Small intestine (tissue), 16 donors: ENCODE measurements at places on chromosomes 5 and 9.

GRCh38 chr5:116572350-116573278 lies 2.0 kb downstream of the SEMA6A start:
- peak; percentile 63 for DNase-seq

DNA sequence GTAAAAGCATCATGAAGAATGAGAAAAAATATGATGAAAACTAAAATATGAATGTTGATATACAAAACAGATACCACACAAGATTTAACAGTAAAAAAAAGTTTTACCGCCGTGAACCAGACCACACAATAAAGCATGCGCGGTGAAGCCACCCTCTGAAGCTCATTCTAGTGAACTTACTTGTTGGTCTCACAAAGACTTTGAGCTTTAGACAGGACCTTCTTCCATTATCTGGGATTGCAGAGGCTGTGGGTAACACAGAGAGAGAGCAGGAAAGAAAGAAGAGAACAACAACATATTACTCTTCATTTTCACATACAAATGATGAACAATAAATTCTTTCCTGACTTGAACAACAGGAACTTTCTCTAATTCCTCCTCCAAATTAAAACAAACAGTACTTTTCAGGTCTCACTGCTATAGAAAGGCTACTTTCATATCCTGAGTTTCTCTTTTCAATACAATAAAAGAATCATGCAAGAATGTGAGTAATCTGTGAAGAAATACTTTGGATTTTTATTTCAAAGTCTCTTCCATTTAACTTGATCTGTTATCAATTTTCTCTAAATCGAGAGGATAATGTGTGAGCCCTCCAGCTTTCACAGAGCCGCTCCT lies 283.1 kb downstream of the EFNA5 start:
- DNase-seq: peak; percentile 50

DNA sequence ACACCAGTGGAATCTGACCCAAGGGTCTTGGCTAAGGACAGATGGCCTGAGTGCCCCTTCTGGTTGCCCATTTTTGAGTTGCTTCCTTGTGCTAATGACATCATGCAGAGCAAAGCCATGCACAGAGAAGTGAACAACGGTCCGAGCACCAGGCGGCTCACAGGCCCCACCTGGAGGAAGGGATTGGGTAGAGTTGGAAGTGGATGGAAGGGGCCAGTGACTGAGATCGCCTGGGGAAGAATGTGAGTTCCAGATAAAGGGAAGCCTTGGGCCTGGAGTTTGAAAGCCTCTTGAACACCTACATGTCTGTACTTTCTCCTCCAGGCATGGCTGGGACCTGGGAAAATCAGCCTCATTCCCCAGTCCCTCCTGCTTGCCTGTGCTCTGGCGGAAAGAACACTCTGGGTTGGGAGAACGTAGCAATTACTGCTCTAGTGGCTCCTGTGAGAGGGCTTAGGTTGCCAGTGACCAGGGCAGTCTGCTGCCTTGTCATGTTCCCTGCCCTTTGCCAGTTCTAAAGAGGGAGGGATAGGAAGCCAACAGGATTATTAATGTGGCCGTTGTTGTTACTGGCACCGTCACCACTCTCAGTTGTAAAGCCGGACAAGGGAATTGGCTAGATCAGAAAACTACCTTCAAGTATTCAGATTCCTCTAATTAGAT lies 62.5 kb upstream of the PTPN3 start:
- peak; percentile 10 for DNase-seq

GRCh38 chr5:157166214-157167213 lies at the start of gene GARIN3:
Gene GARIN3 (minus strand): TSS chr5:157166264. CDS start chr5:157166168, 96 bp downstream.
- no peak for DNase-seq

- DNase-seq: no peak
These were observed 455.3 kb upstream of the KIF2A start for GRCh38 chr5:61850696-61851095.

GRCh38 chr9:125099816-125100215 lies 43.5 kb downstream of the SCAI start:
- DNase-seq: no peak

DNA sequence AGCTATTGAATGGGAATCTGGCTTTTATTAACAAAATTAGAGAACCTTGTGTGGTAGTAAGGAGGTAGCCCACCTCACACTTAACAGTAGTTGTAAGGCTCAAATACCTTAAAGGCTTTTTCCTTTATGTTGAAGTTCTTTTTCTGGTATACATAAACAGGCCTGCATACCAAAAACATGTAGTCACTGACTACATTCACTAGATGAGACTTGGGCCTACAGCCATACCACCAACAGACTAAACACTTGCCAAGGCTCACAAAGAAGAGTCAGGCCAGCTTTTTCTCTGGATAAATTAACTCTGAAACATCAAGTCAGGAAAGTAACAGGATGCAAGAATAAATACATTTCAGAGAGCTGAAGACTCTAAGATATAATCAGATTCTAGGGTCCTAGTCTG lies 78.6 kb upstream of the MPDZ start:
- DNase-seq: no peak

- DNase-seq: no peak
These were observed 33.4 kb upstream of the NR3C1 start for GRCh38 chr5:143436871-143437270.

- DNase-seq: no peak
These were observed 197.3 kb downstream of the MELK start for GRCh38 chr9:36770025-36770424.

GRCh38 chr5:16542236-16542635 lies 74.6 kb downstream of the RETREG1 start:
- peak; percentile 48 for DNase-seq

DNA sequence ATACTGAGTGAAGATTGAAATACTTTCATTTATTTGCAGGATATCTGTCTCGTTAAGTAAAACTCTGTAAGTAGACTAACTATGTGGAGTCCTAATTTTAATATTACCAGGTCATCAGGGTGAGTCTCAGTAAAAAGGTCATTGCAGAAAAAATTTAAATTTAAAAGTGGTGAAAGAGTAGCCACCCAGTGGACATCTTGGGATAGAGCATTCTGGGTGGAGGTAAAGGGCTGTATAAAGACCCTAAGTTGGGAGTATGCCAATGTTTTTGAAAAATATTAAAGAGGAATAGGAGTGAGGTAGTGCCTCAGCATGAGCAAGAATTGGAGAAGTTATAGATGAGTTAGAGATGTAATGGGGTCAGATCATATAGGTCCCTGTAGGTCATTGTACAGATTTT lies 145.5 kb downstream of the HMHB1 start:
- DNase-seq: no peak

- no peak for DNase-seq
These were observed 3.4 kb downstream of the SQSTM1 start for GRCh38 chr5:179823937-179824744.

DNA sequence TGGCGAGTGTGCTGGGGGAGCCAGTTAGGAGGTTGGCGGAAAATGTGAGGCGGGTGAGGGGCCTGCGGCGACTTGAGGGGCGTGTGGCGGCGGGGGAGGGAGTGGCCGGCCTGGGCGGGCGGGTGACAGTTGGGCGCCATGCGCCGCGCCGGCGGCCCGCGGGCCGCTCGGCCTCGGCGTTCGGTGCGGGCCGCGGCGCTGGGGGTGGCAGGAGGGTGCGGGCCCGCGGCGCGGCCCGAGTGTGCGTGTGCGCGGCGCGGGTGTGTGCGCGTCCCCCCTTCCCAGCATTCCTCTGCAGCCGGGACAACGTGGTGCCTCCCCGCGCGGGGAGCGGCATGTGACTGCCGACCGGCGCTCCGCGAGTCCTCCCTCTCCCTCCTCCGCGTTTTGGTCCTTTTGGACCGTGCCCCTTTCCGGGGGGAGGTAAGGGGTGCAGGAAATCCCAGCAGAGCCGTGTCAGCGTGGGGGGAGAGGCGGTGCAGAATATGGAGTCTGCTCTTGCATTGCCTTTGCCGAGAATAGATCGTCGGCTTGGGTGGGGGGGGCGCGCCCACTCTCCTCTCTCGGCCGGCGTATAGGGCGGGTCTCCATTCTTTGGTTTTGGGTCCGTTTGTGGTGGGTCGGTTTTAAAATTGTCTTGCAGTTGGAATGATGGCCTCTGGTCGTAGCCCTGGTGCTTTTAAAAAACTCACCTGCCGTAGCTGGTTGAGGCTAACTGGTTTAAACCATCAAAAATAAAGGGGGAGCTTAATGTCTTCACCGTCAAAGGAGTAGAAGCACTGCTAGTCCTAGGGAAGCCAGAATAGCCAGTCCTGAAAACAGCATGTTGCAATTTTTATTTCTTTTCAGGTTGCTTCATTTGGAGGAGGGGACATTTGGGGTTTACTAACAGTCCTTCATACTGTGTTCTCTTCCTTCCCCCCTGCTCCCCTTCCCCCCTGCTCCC lies 2.0 kb downstream of the LARP1 start:
- DNase-seq: peak; percentile 55

DNA sequence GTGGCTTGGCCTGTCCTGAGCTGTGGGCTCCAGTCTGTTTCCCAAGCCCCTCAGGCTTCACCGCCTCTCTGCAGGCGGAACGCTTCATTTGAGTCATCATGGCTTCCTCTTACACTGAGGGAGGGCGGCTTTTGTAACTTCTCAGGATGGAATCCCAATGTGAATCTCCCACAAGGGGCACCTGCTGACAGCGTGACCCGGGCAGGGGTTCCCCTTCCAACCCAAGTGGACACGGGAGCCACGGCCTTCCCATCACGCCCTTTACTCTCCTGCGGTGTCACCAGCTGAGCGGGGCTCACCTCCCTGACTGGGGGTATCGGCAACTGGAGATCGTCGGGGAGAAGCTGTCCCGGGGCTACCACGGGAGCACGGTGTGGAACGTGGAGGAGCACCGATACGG lies 12.5 kb downstream of the UCK1 start:
- no peak for DNase-seq

GRCh38 chr9:81591791-81592190 lies 97.6 kb downstream of the TLE1 start:
- DNase-seq: no peak

DNA sequence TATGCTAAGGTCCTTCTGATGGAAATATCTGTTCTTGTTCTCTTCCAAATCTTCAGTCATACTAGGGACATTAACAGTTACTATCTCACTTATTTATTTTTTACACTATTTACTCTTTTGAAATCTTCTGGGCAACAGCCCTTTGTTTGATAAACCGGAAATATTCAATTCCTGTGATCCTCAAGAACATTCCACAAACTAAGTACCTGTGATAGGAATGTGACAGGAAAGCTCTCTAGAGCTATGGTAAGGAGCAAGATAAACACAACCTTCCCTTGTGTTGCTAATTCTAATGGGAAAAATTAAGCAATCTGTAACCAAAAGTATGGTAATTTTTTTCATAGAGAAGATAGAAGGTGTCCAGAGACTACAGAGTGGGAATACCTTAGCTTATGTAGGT lies 22.0 kb upstream of the ANKRD34B start:
- no peak for DNase-seq

GRCh38 chr5:1268666-1269065 lies 26.2 kb downstream of the TERT start:
- DNase-seq: no peak

DNA sequence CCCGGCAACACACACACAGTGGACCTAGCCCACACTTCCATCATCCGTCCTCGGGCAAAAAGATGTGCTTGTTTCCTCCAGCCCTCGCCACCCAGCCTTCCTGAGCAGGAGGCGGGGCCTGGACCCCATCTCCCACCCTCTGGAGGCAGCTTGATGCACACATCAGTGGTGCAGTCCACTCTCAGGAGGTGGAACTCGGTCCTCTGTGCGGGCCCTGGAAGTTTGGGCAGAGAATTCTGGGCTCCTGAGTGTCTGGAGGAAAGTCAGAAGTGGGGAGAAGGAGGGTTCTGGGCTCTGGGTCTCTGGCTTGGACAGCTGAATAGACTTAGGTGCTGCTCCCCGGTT lies 54.0 kb upstream of the NEURL1B start:
- DNase-seq: no peak

- peak; percentile 31 for DNase-seq
These were observed 165.9 kb downstream of the SH3GL2 start for GRCh38 chr9:17744786-17745185.

GRCh38 chr9:136603901-136604814 lies 58.3 kb upstream of the NOTCH1 start:
- DNase-seq: peak; percentile 58

DNA sequence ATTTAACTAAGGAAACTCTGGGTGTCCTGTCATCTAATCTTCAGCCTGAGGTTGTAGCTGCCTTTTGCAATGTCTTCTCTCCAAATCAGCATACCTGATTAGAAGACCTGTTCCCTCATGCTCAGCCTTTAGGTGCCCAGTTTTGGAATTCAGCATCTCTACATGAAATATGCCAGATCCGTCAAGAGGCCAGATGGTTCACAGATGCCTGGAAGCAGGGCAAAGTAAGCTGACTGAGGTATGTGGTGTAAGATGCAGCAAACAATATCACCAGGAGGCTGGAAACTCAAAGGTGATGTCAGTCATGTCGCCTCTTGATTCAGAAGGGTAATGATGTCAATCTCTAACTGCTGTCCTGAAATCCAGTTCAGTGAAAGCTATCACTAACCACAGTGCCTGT lies 324.4 kb downstream of the PRELID2 start:
- no peak for DNase-seq

- no peak for DNase-seq
These were observed 12.3 kb downstream of the P4HA2 start for GRCh38 chr5:132215329-132215728.

DNA sequence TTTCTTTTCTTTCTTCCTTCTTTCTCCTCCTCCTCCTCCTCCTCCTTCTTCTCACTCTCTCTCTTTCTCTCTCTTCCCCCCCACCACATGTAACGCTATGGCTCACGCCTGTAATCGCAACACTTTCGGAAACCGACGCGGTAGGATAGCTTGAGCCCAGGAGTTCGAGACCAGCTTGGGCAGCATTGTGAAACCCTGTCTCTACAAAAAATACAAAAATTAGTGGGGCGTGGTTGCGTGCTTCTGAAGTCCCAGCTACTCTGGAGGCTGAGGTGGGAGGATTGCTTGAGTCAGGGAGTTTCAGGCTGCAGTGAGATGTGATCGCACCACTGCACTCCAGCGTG lies 736 bp upstream of the GLDC start:
- no peak for DNase-seq

DNA sequence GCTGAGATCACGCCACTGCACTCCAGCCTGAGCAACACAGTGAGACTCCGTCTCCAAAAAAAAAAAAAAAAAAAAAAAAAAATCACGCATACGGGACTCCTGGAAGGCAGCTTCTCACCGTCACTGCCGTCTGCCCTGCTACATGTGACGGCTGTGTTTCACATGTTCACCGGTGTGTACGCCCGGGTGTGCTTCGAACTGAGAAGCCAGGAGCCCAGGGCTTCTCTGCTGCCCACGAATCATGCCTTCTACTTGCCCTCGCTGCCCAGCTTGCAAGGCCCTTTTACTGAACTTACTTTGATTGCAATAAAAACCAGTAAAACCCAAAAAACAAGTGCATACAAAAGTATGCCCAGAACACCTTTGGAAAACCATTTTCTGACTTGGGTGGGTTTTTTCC lies 5.8 kb upstream of the NKD2 start:
- DNase-seq: no peak

GRCh38 chr9:93061791-93062763 lies 3.6 kb downstream of the SUSD3 start:
- peak; percentile 92 for DNase-seq

GRCh38 chr5:161548487-161549094 lies 2.1 kb upstream of the GABRB2 start:
- DNase-seq: peak; percentile 45
